AG10803 (cell line): ENCODE measurements at places on chromosomes 13 and 19.

GRCh38 chr13:50389726-50390125 lies 374.5 kb downstream of the KCNRG start:
- DNase-seq = no peak

DNA sequence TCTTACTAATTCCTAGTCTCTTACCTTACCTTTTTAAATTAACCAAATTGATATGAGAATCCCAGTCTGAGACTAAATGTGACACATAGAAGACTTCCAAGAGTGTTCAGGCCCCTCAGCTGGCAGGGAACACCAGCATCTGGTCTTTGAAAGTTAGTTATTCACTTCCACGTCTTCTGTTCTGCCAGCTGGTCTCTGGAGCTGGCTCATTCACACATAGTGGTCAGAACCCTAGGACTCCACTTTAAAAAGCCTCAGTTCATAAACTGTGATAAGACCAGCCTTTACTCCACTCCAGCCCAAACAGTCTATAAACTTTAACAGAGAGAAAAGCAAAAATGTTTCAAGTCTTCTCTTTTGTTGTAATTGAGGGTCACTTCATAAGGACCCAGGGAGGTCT lies 263.0 kb downstream of the DCT start:
- DNase-seq = no peak

DNA sequence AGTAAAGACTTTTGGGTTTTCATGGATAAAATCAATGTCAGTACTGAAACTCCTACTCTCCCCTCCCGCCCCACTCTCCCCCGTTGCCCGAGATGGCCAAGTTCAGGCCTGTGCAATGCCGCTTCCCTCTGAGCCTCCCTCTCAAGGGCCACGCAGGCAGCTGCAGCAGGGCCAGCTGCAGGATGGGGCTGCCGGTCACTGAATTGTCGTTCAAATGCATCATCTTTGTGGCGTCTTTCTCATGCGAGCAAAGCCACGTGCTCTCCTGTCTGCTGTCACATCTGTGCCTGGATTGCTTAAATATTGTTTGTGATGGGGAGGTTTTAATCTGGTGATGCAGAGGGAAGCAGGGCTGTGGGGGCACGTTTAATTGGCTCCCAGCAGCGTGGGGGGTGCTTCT lies 26.6 kb downstream of the SHISA2 start:
- no peak for DNase-seq

DNA sequence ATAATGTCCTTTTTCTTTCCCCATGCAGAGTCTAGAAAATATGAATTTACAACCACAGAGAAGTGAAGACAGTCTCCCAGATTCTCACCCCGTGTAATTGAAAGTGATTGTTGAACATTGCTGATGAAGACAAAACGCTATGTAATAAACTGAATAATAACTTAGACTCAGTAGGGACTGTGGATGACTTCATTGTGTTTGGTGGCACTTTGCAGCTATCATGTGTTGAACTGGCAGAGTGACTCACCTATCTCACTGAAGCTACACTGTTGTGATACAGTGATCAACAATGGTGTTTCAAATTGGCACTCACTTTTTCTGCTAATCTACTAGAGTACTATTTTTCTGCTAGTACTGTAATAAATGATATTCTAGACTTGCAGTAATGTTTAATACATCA lies 261.3 kb downstream of the DACH1 start:
- DNase-seq = no peak

DNA sequence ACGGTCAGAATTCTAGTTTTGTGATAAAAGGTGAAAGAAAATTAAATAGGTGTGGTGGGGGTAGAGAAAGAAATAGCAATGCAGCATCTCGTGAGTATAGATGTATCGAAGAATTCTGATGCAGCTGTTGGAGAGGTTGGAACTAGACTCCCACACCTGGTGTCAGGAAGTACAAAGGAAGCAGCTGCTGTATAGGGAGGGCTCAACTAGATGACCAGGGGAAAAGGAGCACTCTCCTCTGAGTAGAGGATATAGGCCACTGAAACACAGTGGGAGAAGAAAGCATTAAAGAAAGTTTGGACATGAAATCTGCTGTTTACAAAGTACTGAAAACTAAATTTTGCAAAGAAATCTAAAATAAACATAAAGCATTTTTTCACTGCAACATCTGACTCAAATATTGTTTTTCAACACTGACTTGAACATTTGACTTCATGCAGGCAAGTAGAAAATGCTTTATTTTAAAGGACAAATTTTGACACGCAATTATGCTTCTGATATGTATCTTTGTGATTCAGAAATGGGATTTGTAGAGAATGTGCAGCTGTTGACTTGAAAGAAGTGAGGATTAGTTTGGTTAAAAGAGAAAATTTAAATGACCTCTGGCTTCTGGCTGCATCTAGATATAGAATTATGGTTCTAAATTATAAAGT lies 82.2 kb downstream of the MIPEP start:
- no peak for DNase-seq
